ENCODE measurements at places on chromosomes 6 and 20.

DNA sequence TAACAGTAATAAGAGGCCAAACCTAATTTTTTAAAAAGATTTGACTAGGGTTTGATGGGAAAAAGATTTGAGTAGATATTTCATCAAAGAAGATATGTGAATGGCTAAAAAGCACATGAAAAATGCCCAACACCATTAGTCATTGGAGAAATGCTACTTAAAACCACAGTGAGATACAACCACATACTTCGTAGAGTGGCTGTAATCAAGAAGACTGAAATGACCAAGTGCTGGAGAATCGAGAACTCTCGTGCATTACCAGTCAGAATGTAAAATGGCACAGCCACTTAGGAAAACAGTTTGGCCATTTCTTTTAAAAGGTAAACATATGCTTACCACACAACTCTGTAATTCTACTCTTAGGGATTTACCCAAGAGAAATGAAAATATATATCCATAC, 175.5 kb downstream of the EYA2 start:
- DNase-seq = no peak

DNA sequence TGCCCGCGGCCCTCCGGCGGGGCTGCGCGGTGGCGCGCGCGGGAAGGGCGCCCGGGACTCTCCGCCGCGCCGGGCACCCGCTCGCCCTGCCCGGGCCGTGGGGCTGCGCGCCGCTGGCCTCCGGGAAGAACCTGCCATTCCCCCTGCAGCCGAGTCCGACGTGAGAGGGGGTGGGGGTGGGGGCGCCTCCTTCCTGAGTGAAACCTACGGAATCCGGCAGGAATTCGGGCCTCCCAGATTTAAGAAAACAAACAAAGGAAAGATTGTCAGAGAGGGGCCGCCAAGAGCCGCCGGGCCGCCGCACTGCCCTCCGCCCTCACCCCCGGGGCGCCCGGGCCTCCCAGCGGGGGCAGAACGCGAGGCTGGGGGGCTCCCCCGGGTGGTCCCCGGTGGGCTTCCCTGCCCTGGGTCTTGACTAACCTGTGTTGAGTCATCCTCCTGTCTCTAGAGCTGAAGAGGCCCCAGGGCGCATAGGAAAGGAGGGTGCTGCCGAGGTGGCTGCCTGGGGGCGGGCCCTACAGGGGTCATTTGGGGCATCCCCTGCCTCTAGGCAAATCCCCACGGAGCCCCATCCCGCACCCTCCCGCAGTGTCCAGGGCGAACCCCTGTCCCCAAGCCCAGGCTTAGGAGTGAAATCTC, 42.2 kb upstream of the FOXP4 start:
- DNase-seq = no peak

DNA sequence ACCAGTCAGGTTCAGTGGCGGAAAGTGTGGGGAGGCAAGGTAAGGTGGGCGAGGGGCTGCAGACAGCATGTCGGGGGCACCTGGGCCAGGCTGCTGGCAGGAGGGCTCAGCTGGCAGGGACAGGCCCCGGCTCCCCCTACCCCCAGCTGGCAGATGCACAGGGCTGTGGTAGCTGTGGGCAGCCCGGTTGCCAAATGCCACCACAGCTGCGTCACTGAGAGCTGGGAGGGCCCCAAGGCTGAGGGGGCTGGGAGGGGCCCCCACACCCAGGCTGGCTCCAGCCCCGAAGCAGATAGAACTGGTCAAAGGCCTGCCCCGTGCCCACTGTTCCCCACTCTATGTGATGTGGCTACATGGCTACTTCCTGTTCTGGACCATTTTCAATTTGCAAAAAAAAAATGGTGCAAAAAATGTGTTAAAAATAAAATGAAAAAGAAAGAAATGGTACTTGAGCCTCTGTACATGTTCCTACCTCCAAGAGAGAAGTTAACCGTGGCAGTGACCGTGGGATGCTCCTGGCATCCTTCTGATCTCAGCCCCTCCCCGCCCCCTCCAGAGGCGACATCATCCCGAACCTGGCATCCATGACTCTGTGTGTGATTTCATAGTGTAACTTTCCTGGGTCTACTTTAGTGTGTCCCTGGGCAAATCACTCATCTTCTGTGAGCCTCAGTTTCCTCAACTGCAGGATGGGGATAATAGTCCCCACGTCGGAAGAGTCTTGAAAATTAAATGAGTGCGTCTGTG, 64.4 kb downstream of the UBE2V1 start:
- peak; percentile 56 for DNase-seq

DNA sequence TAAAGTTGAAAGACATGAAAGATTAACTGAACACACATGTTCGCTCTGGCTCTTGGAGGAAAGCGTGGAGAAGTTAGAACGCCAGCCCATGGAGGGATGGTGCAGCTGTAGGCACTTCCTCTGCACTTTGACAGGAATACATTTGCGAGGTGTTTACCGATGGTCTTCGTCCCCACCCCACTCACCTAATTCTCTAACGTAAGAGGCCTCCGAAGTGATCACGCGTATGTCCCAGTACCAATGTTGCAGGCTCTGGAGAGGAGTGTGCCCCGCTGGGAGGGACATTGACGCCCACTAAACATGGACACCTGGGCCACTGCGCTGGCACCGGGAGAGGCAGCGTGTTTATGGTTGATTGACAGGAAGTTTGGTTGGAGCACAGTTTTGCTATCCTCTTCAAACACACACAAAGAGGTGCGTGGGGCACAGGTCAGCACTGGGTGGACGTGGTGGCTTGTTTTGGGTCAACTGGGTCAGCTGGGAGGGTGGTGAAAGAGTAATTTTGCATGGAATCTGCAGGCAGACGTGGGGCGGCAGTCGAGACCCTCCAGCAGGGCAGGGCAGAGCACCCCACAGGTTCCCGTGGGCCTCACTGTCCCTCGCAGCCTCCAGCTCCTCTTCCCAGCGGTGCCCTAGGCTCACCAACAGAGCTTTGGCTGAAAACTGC, 110.1 kb downstream of the DLL1 start:
- no peak for DNase-seq

GRCh38 chr6:15143086-15143485, 102.8 kb upstream of the JARID2 start:
- no peak for DNase-seq

GRCh38 chr20:3296261-3297078, 57.5 kb upstream of the SLC4A11 start:
- DNase-seq = no peak

DNA sequence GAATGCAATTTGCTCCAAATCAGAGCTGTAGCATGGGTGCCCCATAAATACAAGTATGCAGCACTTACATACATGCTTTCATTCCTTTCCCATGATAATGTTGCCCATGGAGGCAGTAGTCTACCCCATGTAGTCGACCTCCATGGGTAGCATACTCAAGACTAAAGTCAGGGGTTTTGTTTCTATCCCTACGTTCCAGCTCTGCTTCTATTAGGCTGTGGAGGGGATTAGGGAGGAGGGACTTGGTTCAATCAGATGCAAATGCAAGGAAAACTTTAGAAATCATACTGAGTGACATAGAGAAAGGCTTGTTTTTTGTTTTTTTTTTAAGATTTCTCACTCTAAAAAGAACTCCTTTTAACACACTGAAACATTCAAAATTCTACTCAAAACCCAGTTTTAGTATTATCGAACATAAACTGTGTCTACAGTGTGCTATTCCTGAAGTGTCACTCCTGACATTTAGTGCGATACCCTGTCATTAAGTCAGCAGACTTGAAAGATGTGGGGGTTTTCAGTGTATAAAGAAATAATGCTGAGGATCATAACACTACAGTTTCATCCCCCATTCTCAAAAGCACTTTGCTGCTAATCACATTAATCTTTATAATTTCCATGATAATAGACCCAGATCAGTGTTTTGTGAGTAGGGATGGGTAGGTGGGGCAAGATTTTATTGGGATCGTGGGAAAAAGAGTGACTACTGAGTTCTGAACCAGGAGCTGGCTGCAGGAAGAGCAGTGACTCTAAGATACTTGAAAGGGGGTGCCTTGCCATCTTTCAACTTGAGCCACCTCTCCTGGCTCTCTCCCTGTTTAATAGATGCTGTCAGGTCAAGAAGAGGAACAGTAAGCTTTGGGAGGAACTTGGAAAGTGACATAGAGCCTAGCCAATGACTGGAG, 40.4 kb upstream of the SCML4 start:
- no peak for DNase-seq

- DNase-seq = no peak
Observed at GRCh38 chr6:125188037-125188436, 34.5 kb downstream of the TPD52L1 start.

Data from effector memory CD8-positive, alpha-beta T cell (primary cell).